Skin of body (tissue), 3 donors: ENCODE measurements at places on chromosomes 4 and X.

- no peak for DNase-seq
These were observed 90.5 kb upstream of the RAPGEF2 start for GRCh38 chr4:159012381-159012780.

- DNase-seq, result no peak
These were observed 2246.0 kb downstream of the ARAP2 start for GRCh38 chr4:33998291-33998690.

DNA sequence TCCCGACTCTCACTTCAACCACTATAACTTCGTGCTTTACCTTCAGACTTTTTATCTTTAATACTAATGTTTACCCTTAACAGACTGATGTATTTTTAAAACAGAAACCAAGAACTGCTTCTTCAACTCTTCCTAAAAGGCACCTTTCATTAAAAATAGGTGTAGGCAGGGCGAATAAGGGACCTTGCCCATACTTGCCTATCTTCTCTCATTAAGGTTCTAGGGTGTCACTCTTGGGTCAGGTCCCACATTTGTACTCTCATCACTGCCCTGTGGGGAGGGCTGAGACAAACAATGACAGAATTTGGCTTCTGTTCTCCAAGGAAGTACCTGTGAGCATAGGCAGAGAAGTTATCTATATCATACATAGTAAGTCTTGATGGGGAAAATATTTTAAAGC is 69.7 kb downstream of the ANKRD50 start:
- DNase-seq, result no peak

GRCh38 chr4:38040619-38041018 is 80.4 kb downstream of the PTTG2 start:
- no peak for DNase-seq

DNA sequence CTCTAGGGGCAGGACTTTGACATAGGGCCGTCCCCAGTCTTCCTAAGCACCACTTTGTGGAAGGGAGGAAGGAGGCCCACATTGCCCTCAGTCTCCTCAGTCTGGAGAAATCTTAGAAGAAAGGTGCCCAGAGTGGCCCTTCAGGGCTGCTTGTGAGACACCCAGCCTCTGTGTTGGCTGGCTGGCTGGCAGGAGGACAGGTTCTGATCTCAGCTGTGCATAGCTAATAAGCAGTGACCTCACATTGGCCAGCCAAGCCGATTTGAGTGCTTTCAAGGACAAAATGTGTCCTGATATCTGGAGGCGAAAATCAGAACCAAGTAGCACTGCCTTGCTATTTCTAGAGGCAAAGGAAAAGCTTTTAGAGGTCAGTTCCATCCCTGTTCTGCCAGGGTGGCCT is 211.5 kb downstream of the BCOR start:
- no peak for DNase-seq

GRCh38 chr4:1511441-1512041 is 105.3 kb upstream of the NKX1-1 start:
- peak; percentile 55 for DNase-seq

GRCh38 chr4:2332201-2332975 is 70.5 kb upstream of the MXD4 start:
- no peak for DNase-seq

DNA sequence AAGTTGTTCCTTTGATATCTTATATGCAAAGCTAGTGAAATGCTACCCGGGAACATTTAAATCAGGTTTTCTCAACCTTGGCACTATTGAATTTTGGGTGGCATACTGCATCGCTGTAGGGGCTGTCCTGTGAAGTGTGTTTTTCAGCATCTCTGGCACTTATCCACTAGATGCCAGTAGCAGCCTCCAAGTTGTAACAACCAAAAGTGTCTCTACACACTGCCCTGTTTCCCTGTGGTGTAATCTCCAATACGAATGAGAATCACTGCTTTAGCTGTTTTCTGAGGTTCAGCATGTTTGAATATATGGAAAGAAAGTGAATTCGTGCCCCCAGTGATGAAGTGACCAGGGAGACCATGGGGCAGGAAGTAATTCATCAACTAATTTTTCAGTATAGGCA is 551.6 kb upstream of the PRKX start:
- DNase-seq, result no peak

GRCh38 chr4:83489711-83490326 is 4.9 kb upstream of the ABRAXAS1 start:
- DNase-seq, result no peak

DNA sequence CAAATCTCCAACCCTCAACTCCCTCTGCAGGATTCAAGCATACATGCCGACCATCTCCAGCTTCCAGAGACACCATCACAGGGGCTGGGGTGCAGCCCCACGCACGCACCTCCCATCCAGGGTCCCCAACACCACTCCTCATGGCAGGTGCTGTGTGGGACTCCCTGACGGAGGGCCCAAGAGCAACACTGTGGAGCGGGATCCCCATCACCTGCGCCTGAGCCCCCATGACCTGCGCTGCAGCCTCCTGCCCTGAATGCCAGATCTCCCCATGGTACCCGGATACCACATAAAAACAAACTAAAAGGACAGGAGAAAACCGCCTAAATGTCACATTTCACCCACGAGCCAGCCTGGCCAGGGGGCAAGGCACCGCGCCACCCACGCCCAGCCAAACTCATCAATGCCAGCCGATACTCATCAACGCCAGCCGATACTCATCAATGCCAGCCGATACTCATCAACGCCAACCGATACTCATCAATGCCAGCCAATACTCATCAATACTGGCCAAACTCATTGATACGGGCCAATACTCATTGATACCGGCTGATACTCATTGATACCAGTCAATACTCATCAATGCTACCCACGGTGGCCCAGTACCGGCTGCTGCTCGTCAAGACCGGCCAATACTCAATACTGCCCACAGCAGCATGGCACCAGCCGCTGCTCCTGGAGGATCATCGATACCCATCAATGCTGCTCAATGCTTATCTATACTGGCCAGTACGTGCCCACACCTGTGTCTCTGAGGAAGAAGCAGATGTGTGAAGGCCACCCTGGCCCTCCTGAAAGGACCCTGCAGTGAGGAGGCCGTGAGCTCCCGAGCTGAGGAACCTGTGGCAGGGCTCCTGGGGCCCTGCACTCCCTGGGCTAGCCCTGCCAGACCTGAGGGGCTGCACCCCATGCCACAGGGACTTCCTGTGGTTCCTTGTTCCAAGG is 6.2 kb downstream of the CTBP1 start:
- DNase-seq, result no peak

- no peak for DNase-seq
These were observed 87.0 kb downstream of the GLRA2 start for GRCh38 chrX:14616301-14616700.

GRCh38 chr4:124828382-124828781 is 115.8 kb upstream of the ANKRD50 start:
- DNase-seq, result no peak

DNA sequence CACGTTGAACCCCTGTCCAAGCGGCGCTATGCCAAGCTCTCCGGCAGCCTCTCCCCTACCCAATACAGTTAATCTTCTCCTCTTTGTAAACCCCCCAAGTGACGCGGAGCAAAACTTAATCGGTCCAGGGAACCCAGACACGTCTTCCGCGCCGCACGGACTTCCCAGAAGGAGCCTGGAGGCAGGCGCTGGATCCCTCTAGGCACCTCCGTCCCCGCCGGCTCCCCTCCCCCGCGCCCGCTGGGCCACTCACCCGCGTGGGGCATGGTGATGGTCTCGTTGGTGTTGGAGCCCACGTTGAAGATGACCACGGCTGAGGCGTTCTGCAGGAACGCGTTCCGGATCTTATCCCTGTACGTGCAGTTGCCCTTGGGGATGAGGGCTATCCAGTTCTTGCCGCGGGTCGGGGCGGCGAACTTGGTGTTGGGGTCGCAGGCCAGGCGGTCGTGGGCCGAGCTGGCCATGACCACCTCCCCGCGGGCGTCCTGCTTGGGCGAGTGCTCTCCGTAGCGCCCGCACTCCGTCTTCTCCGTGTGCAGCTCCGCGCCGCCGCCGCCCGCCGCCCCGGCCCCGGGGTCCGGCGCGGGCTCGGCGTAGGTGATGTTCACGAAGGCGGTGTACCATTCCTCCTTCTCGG is 1.1 kb downstream of the RNF150 start:
- no peak for DNase-seq

- DNase-seq, result no peak
These were observed 726.5 kb downstream of the FAM133A start for GRCh38 chrX:94400488-94400887.

DNA sequence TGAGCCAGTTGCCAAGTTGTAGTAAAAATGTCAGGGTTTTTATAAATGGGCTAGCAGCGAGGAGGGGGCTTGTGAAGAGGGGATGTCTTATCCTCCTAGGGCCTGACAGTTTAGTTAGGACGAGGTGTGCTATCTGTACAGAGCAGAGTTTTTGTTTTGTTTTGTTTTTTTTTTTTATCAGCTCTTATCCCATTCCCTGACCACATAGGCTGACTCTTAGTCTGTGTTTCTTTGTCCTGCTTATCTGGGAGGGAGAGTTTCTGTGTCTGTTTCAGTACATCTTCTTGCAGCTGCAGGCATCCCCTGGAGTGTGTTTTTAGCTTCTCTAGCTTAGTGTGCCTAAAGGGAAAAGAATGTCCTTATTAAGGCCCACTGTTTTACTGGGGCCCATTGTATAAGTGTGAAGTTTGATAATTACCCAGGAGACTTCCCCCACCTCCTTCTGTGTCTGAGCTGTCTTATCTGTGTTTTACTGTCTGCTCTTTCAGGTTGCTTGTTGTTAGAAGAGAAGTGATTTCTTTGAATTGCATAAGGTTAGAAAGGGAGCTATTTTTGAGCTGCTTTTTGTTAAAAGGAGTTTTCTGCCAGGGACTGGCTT is 32.0 kb downstream of the PAGE2 start:
- DNase-seq, result no peak

DNA sequence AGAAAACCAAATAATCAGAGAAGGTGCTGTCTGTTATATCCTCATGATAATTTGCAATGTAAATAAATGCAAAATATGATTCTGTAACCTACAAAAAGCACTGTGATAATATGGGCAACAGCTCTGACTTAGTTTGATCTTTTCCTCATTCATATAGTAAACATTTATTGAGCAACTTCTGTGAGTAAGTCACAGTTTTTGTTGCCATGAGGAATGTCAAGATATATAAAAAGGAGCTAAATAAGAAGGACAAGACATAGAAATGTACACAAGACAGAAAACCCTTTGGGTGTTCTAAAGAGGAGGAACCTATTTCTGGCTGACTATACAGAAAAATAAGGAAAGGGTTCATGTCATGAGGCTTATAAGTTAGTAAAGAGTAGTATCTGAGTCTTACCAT is 44.3 kb downstream of the ARSJ start:
- no peak for DNase-seq

DNA sequence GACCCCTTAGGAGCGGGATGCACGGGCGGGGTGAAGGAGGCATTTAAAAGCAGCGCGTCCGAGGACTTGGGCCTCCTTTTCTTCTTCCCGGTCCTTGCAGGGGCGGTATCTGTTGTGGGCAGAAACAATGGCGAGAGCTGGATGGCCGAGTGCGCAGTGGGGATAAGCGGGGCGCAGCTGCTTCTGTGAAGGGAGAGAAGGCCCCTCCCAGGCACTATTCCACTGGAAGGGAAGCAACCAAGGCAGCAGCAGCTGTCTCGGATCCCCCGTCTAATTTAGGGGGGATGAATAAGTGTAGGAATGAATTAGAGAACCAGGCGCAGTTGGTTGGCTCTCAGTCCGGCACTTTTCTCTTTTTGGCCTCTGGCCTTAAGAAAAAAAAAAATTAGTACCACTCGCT is 995 bp downstream of the SMARCA5 start:
- DNase-seq, result peak; percentile 40

- DNase-seq, result no peak
These were observed 1.5 kb downstream of the CFAP97 start for GRCh38 chr4:185201977-185202962.
